ENCODE measurements at places on chromosomes 2 and 18.

DNA sequence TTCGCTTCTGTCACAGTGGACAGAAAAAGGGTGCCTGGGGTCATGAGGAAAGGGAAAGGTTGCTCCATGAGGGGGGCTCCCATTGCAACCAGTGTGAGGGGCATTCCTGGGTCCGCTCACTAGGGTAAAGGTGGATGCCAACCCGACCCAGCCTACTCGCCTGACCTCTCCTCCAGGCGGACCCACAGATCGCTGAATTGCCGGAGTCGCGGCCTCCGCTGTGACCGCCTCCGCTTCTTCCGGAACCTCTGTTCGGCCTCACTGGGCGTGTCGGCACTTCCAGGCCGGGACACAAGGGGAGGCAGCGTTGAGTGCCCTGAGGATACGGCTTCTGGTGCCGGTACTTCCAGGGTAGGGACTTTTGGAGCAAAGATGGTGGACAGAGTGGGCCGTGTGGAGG, 57.1 kb downstream of the TRABD2A start:
- no peak for DNase-seq

DNA sequence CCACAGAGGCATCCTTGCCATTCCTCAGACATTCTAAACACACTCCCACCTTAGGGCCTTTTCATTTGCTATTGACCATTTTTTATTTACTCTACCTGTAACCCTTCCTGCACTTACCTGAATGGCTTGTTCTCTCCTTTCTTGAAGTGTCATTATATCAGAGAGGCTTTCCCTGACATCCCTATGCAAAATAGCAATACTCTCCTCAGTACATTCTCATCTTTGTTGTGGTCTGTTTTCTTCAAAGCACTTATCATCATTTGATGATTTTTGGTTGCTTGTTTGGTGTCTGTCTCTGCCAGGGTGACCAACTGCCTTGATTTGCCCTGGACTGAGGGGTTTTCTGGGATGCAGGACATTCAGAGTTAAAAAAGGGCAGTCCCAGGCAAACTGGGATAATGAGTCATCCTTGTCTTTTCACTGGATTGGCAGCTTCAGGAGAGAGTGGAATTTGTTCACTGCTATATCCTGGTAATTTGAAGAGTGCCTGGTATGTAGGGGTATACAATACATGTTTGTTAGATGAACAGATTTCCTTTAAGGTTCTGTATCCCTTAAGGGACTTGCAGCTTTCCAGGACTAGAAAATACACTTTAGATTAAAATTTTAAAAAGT, 102.4 kb downstream of the BABAM2 start:
- no peak for DNase-seq

DNA sequence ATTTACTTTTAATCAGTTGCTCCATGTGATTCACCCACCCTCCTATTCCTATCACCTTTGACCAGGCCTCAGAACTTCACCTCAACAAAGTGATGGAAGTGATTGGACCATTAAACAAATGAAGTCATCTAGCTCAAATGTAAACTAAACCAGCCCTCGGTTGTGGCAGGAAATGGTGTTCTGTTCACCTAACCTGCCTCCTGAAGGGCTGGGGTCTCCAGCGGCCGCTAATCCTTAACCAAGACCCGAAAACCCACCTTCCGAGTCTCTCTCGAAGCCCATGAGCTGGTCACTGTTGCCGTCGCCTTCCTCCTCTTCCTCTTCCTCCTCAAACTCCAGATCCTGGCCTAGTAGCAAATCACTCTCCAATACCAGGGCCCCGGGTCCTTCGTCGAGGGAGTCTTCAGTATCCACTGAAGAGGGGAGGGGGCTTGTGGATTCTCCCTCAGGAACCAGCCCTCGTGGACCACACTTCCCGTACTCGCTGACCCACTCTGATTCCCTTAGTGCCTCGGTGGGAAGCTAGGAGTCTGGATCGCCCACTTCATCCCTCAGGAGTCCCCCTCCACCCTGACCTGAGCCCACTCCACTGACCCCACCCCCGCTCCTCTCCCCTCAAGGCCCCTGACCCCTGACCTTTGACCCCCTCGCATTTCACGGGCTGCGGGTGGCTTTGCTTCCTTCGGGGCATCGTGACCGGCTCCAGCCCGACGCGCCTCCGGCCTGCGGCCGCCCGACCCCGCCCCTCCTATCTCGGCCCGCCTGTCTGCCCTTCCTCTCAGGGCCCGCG, 503 bp downstream of the ZNF513 start:
- DNase-seq: no peak

DNA sequence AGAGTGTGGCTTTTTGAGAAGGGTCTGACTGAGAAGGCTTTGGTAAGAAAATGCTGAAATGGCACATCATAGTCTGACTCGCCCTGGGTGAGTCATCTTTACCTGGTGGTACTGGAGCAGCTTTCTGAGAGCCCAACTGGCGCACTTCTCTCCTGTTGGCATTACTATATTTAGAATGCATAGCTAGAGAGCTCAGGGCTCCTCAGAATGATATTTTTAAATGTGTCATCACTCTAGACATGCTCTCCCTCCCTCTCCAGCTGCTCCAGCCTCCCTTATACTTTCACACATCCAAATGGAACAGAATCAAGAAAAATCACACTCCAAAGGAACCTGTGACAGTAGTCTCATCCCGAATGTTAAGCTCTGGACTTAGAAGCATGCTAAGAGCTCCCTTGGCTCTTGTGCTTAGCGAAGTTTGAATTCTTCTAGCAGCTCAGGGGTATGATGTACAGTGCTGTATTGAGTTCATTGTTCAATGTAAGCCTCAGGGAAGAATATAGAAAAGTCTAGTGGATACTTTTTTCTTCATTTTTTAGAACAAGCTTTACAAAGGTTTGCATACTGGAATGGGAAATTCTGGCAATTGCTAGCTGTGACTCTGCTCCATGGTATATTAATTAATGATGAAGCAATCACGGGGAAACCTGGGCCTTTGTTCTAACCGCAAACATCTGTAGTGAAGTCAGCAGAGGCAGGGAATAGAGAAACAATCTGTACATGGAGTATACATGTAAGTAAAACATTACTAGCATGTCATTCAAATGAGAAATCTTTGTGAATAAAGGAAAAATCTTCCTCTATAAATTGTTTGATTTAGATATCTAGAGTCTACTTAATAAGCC, 751.2 kb upstream of the NRXN1 start:
- DNase-seq: no peak

GRCh38 chr18:453400-453799, 47.1 kb downstream of the COLEC12 start:
- no peak for DNase-seq

- no peak for DNase-seq
Observed at GRCh38 chr2:19868224-19868623, 33.6 kb downstream of the TTC32 start.
